Activated CD4-positive, alpha-beta memory T cell treated with anti-CD3 and anti-CD28 coated beads, Interleukin-2, amount 10 ng/mL, durations not matched to agents 7 days and 5 days (primary cell): ENCODE measurements at places on chromosomes 16 and 17. TPM values are rescaled to one million over a fixed set of nuclear protein-coding genes. Genes with fewer than 3 reads are reported as not detected.

Gene SGCA
- not detected for total RNA-seq

Gene SLC35G3
- not detected for total RNA-seq

Gene DLG4
- 5.3 TPM for total RNA-seq

Gene C1QTNF8
- not detected for total RNA-seq

Gene TNFRSF13B
- total RNA-seq, result not detected

Gene SLX1B
- total RNA-seq, result 29.9 TPM

Gene OR2C1
- not detected for total RNA-seq

Gene PIPOX
- 2.0 TPM for total RNA-seq

Gene GGT6
- not detected for total RNA-seq

Gene KCNJ16
- total RNA-seq, result not detected

Gene SRP68
- 94.6 TPM for total RNA-seq

Gene SCARF1
- 3.2 TPM for total RNA-seq

Gene MYCBPAP
- total RNA-seq, result 13.4 TPM

Gene TTLL6
- not detected for total RNA-seq

Gene GP1BA
- total RNA-seq, result not detected

Gene PEX12
- total RNA-seq, result 4.5 TPM

Gene CBX4
- total RNA-seq, result 34.4 TPM

Gene C16orf89
- total RNA-seq, result not detected

Gene PDE6G
- total RNA-seq, result 10.0 TPM

Gene BRIP1
- 21.7 TPM for total RNA-seq

Gene KRTAP4-11
- not detected for total RNA-seq

Gene MYH1
- total RNA-seq, result not detected

Gene PRM2
- total RNA-seq, result not detected

Gene EPX
- not detected for total RNA-seq

Gene CCL13
- not detected for total RNA-seq

Gene KRTAP2-1
- total RNA-seq, result not detected

Gene COX10
- 25.2 TPM for total RNA-seq

Gene NKD1
- total RNA-seq, result 1.9 TPM

Gene USH1G
- total RNA-seq, result not detected

Gene GPT2
- 15.0 TPM for total RNA-seq

Gene LPCAT2
- total RNA-seq, result 1.6 TPM

Gene LASP1
- total RNA-seq, result 196 TPM

Gene ABCC11
- 0.23 TPM for total RNA-seq

Gene MT4
- total RNA-seq, result not detected

Gene CDR2L
- total RNA-seq, result 0.50 TPM

Gene PPM1E
- not detected for total RNA-seq

Gene NPIPA2
- 0.68 TPM for total RNA-seq

Gene ITGAX
- 43.2 TPM for total RNA-seq

Gene PPP1R27
- not detected for total RNA-seq

Gene HBA2
- not detected for total RNA-seq

Gene GOT2
- 78.6 TPM for total RNA-seq

Gene OSBPL7
- 33.2 TPM for total RNA-seq

Gene ZNF597
- total RNA-seq, result 2.2 TPM

Gene IL17C
- 0.43 TPM for total RNA-seq
